Suppressor macrophage (primary cell): ENCODE measurements at places on chromosomes 13 and 19.
A peak's percentile ranks its signal among the peaks of the same experiment; 100 is the strongest.

DNA sequence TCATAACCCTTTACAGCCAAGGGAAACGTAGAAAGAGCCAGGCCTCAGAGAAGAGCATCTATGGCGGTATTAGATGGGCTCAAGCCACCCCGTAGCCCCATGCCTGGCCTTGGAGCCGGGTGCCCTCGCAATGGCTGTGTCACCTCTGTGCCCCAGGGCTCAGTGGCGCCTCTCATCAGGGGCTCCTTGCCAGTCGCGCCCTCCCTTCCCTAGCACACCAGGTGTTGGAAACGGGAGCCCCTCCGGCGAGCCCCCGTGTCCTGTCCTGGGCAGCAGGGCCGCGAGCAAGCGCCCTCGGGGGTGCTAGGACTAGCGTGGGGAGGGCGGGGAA lies 453 bp downstream of the ZNF256 start:
- no peak for DNase-seq

DNA sequence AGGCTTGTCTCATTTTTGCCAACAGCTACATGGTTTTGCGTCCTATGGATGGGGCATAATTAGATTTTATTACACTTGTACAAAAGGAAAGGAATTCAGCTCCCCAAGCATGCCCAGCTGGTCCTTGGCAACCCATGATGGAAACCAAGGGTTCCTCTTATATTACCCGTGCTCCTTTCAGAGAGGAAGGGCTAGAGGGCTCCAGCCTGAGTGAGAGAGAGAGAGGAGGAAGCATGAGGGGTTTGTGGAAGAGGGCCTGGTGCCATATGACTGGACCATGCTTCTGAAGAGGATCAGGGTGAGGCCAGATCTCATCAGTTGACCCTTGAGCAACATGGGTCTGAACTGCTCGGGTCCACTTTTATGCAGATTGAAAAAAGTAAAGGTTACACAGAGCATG lies 3.5 kb upstream of the RPS9 start:
- no peak for DNase-seq

GRCh38 chr19:1113030-1113985 lies 9.5 kb downstream of the GPX4 start:
- DNase-seq: peak; percentile 94

- DNase-seq: no peak
Observed at GRCh38 chr13:47859165-47859564, 141.9 kb downstream of the SUCLA2 start.

- no peak for DNase-seq
Observed at GRCh38 chr13:51802631-51803418, 1.1 kb downstream of the DHRS12 start.

GRCh38 chr13:33204130-33204927 lies 81.2 kb downstream of the STARD13 start:
- no peak for DNase-seq

- no peak for DNase-seq
Observed at GRCh38 chr13:73198991-73199411, 140.2 kb downstream of the KLF5 start.

- DNase-seq: no peak
Observed at GRCh38 chr13:27236478-27236877, 14.9 kb upstream of the RPL21 start.

DNA sequence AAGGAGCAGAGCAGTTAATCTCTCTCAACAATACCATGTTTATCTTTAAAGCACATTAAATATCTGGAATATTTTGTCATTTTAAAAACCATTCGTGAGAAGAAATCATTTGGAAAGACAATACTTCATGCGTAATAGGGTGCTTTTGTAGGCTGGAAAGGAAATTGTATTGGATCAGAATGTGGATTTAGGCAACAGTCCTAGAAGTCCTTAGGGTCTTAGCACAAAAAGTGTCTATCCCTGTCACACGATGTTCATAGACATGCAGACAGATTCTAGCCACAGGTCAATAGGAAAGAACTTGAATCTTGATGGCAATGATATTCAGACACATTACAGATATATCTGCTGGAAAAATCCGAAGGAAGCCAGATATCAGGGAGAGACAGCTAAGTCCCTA lies 156.0 kb downstream of the KCTD12 start:
- no peak for DNase-seq

- DNase-seq: no peak
Observed at GRCh38 chr13:39835253-39835652, 179.8 kb downstream of the COG6 start.

DNA sequence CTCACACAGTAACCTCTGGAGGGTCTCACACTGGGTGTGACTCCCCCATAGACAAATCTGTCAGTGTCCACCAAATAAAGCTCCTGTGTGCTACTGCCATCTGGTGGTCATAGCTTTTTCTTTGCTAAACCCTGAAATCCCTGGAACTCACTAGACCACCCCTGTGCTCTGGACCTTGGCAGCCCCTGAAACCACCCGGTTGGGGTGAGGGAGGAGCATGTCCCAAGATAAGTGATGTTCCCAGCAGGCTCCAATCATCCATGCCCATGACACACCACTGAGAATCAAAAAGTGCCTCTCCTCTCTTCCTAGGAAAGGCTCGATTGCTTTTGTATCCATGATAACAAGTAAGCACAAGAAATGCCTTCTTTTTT lies 6.5 kb upstream of the HSD17B14 start:
- DNase-seq: peak; percentile 71

- DNase-seq: no peak
Observed at GRCh38 chr13:99034333-99035085, 56.6 kb upstream of the DOCK9 start.

- no peak for DNase-seq
Observed at GRCh38 chr19:13993590-13994300, 12.4 kb downstream of the RFX1 start.

GRCh38 chr13:44680746-44681355 lies 104.7 kb upstream of the TSC22D1 start:
- DNase-seq: no peak

- no peak for DNase-seq
Observed at GRCh38 chr13:32059511-32059984, 28.0 kb downstream of the FRY start.

DNA sequence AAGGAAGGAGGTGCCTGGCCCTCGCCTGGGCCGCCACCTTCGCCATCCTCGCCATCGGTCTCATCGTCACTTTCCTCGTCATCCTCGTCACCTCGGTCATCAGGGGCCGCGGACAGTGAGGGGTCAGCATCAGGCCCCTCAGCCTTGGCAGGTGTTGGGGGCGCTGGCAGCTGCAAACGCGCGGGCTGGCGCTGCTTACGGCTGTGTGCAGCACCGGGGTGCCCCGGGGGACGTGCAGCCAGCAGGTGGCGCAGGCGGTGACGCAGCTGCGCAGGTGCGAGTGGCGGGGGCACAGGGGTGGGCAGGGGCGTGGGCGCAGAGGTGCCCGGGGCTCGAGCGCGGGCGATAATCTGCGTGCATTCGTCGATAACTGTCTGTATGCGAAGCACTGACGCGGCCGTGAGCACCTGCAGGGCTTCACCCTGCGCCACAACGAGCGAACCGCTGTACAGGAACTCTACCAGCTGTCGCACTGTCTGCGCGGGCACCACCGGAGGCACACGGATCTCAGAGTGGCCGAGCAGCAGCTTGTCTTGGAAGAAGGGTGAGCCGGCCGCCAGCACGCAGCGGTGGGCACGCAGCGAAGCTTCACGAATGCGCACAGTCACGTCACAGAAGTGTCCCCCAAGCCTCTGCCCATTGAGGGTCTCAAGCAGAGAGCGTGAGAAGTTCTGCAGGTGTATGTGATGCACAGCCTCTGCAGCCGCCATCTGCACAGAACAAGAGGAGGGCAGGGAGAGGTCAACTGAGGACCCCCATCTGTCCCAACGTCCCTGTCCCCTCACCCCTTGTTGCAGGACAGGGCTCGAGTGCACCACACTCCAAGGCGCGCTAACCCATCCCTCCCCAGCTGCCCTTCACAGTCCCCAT lies 2.4 kb downstream of the ZBTB45 start:
- no peak for DNase-seq

GRCh38 chr19:37977992-37978391 lies 71.0 kb downstream of the SIPA1L3 start:
- no peak for DNase-seq

DNA sequence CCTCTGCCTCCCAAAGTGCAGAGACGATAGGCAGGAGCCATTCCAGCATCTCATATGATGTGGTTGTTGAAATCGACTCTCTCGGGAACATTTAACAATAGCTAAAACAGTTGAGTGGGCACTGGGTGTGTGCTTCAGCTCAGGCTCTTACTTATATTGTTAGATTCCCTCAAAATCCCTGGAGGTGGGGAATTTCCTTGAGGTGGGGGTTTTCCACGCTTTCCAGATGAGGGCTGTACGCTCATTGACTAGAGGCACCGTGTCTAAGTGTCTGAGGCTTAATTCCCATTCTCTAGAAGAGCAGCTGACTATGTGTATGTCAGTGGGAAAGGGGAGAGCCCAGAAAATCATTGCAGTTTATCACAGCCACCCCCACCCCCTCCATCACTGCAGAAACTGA lies 10.8 kb upstream of the GRAMD1A start:
- DNase-seq: no peak

- DNase-seq: no peak
Observed at GRCh38 chr19:45141203-45141900, 19.4 kb downstream of the NKPD1 start.

- no peak for DNase-seq
Observed at GRCh38 chr19:55111238-55111831, 6.1 kb downstream of the PPP1R12C start.

DNA sequence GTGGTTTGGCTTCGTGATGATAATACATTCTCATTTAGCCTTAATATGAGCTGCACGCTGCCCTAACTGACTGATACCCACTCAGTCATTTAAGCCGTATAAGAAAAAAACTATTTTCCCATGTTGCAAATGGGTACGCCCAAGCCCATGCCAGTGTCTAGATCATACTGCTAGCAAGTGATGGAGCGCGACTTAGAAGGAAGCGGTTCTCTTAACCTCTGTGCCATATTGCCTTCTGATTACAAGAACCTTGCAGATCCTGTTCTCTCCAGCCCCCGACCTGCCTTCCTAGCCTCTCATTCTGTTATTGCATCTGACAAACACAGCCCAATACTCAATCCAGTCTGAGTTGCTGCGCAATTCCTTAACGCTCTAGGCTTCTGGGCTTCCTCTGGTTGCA lies 603 bp downstream of the GPALPP1 start:
- DNase-seq: no peak

DNA sequence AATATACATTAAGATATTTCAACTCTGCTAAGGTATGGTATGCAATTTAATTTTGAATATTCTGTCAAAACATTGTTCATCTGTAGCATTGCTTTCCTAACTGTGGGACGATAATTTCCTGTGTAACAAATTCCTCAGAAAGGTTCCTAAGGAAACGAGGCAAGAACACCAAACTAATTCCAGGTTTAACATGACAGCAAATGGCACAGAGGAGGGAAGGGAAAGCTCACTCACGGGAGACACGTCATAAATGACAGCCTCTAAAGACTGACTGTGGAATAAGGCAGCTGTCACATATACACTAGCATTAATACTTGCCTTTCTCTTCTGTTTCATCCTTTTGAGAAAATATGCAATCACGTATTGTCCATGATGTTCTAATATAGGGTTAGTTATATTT lies 380.6 kb downstream of the LIG4 start:
- no peak for DNase-seq

- DNase-seq: no peak
Observed at GRCh38 chr19:30391052-30391451, 18.9 kb downstream of the ZNF536 start.

- no peak for DNase-seq
Observed at GRCh38 chr19:35975608-35976214, 19.3 kb upstream of the SDHAF1 start.

- no peak for DNase-seq
Observed at GRCh38 chr13:47017476-47017875, 120.6 kb upstream of the HTR2A start.

- DNase-seq: no peak
Observed at GRCh38 chr19:20151617-20152145, 15.3 kb upstream of the ZNF486 start.

DNA sequence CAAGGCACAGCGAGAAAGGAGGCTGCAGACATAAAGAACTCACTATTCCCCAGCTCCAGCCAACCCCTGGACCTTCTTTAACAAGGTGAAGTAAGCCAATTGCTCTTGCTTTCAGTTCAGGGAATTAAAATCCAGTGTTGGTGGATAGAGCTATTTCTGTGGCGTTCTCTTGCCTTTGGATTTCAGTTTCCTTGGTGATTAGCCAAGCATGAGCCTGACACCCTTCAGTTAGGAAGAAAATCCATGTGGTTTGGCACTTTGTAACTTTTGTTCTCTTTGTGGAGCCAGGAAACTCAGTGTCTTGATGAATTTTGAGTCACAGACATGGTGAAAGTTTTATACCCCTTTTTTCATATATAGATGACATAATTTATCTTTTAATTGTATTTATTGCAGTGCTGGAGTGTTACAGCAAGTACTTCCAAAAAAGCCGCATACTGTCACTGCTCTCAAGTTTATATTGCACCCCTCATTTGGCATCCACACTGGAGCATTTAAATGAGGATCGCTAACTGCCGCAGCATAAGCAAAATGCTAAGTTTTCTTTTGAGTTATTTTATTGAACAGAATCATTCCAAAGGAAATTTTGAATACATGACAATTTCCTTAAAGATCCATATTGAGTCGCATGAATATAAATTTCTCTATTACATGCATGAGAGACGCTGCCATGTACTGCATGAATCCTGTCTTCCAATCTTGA lies 406.8 kb downstream of the MYO16 start:
- DNase-seq: no peak

- DNase-seq: no peak
Observed at GRCh38 chr19:34960103-34960805, 3.8 kb downstream of the ZNF792 start.

- DNase-seq: no peak
Observed at GRCh38 chr13:85191996-85192718, 607.1 kb downstream of the SLITRK6 start.

GRCh38 chr19:35511337-35511736 lies 2.1 kb downstream of the DMKN start:
- no peak for DNase-seq

DNA sequence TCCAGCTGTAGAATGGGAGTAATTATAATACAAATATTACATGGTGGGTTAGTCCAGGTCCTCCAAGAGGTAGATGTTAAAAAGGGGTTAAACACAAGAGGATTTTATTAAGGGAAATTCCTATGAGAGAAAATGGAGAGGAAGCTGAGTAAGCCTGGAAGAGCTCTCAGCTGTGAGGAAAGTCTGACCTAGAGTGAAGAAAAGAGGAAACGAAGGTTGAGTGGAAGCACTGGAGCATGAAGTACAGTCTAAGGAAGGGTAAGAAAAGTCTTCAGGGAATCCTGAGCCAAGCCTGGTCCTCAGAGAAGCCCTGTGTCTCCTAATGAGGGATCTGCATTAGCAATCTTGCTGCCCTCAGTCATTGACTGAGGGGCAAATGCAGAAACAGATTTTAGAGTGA lies 506.2 kb downstream of the GPC5 start:
- DNase-seq: no peak

DNA sequence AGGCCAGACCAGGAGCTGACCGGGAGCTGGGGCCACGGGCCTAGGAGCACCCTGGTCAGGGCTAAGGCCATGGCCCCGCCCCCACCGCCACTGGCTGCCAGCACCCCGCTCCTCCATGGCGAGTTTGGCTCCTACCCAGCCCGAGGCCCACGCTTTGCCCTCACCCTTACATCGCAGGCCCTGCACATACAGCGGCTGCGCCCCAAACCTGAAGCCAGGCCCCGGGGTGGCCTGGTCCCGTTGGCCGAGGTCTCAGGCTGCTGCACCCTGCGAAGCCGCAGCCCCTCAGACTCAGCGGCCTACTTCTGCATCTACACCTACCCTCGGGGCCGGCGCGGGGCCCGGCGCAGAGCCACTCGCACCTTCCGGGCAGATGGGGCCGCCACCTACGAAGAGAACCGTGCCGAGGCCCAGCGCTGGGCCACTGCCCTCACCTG lies 6.6 kb downstream of the SPHK2 start:
- DNase-seq: no peak

GRCh38 chr19:47663911-47664771 lies 49.1 kb upstream of the EHD2 start:
- peak; percentile 95 for DNase-seq
